ENCODE measurements at places on chromosomes 6 and 20. TPM values are rescaled to one million over a fixed set of nuclear protein-coding genes. Genes with fewer than 3 reads are reported as not detected.

The HLA-DQA2 gene
- total RNA-seq, result not detected

The LRRC1 gene
- 14.6 TPM for total RNA-seq

The UNC93A gene
- total RNA-seq, result not detected

The CD40 gene
- 19.2 TPM for total RNA-seq

The VSTM2L gene
- not detected for total RNA-seq

Data from thoracic aorta endothelial cell (primary cell).